ENCODE measurements at places on chromosomes 3 and 15.

DNA sequence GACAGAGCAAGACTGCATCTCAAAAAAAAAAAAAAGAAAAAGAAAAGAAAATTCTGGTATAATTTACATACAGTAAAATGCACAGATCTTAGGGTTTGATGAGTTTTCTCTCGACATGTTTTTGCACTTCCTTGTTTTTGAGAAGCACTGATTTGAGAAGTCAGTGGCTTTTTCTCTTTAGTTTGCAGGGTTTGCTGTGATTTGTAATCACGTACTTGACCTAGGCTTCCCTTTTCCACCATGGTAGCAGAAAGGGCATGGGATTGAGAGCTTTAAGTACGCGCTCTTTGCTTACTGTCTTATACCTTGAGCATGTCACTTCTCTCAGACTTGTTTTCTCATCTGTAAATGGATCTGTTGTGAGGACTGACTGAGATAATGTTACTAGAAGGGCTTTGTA, 4.1 kb downstream of the VHL start:
- no peak for DNase-seq

DNA sequence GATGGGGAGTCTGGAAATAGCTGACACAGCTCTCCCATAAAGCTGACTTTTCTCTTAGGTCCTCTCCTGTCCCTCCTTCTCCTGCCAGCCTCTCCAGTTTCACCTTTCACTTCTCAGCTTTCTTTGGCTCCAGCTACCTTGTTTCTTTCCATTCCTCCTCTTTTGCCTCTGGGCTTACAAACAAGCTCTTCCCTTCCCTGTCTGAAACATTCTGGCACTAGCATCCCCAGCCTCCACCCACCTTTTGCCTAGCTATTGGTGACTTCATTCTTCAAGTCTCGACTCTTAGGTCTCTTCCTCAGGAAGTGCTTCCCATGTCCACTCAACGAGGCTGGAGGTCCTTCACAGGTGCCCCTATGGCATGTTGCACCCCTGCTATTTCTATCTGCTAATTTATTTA, 20.5 kb upstream of the AVEN start:
- DNase-seq, result no peak

DNA sequence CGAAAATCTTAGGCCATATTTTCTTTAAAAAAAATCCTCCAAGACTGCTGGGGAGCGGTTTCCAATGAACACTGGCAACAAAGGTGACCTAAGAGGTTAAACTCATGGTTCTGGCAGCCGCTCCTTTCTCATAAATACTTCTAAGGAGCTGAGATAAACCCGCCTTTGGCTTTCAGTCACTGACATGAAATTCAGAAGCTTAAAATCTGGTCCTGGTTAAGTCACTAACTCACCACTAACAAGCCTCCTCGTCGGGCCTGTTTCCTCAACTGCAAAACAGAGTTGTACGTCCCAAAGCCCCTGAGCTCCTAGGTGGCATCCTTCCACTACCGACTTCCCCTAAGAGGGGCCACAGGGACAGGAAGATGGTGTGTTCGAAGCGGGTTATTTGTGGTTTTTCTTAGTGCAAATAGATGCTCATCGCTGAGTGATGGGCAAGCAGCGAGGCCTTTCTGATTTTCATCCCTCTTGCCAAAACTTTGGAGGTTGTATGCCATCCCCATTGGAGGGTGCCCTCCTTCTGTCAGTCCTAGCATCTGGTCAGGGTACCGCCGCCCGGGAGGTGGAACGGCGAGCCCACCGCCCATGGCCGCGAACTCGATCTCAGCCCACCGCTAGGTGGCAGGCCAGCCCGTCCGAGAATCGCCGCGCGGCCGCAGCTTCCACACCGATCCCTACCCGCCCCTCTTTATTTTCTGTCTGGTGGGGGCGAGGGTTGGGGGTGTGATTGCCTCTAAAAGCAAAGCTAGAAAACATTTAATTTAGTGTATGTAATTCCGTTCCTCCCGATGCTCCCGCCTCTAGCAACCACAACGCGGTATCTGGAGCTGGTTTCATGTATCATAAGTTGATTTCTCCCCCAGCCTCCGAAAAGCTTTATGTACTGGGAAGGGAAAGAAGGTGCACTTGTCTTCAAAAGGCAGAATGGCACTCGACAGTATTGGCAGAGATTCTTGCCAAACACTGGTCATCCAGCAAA, 4.6 kb downstream of the BCL6 start:
- peak; percentile 27 for DNase-seq

DNA sequence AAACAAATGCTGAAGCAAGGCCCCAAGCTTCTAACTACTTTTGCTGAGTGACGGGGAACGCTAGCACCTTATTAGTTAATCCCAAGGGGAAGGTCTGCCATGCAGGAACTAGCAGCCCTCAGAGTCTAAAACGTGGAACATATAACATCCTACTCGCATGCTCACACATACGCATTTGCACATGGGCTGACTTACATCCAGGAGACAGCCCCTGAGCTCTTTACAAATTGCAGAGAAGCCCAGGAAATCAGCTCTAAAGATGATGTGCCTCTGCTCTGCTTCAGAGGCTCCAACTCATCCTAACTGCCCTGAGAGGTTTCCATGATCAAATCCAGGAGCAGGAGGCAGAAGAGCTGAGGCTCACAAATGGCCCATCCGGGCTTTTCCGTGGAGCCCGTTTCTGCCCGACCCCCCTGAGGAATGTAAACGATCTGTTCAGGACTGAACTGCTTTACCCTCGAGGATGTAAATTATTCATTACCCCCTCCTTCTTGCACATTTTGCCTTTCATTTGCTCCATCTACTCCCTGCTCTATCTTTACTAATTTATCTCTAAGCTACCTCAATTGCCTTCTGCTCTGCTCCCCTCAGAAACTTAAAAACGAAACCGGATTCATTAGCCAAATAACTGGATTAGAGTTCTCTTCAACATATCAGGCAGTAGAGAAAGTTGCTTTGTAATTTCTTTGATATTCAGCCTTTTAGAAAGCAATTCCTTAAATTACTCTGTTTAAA, 141.9 kb upstream of the CCDC54 start:
- no peak for DNase-seq

Data from stimulated activated CD4-positive, alpha-beta T cell treated with anti-CD3 and anti-CD28 coated beads, Interleukin-1b, Interleukin-23, amount 100 ng/mL, for 1 hour (primary cell).